ENCODE measurements at places on chromosomes 6 and 20. TPM values are rescaled to one million over a fixed set of nuclear protein-coding genes. Genes with fewer than 3 reads are reported as not detected.

DNA sequence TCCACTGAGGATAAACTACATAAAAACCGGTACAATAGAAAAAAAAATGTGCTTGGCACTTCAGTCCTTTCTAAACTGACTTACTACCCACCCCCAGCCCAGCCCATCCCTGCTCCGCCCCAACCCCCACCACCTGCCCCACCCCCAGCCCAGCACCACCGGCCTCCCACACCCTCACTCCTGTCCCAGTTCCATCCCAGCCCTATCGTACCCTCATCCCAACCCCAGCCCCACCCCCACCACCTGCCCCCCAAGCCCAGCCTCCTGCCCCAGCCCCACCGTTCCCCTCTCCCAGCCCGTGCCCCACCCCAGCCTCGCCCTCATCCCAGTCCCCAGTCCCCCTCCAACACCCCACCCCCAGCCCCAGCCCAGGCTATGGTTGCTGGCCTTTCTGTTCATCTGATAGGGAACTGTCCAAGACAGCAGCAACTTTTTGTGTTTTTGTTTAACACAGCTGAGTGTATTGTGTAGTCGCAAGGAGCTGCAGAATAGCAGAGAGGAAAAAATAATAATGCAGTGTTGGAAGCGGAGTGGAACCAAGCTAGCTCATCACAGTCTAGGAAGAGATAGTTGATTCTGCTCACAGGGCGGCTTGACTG lies 61.9 kb downstream of the SASH1 start:
- no peak for DNase-seq

- no peak for DNase-seq
Measured at GRCh38 chr6:10633216-10633615, 61.2 kb downstream of the C6orf52 start.

DNA sequence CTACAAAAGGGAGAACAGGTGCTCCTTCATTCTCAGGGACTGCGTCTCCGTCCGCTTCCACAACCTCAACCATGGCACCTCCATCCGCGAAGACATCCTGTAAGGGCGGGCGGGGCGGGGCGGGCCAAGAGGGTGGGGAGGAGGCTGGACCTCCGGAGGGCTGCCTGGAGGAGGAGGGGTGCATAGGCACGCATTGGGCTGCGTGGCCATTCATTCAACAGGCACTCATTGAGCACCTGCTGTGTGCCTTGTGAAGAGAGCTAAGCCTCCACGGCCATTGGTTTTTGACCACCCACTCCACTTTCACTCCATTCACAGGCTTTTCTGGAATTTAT lies 435 bp downstream of the ZSWIM3 start:
- DNase-seq: no peak

DNA sequence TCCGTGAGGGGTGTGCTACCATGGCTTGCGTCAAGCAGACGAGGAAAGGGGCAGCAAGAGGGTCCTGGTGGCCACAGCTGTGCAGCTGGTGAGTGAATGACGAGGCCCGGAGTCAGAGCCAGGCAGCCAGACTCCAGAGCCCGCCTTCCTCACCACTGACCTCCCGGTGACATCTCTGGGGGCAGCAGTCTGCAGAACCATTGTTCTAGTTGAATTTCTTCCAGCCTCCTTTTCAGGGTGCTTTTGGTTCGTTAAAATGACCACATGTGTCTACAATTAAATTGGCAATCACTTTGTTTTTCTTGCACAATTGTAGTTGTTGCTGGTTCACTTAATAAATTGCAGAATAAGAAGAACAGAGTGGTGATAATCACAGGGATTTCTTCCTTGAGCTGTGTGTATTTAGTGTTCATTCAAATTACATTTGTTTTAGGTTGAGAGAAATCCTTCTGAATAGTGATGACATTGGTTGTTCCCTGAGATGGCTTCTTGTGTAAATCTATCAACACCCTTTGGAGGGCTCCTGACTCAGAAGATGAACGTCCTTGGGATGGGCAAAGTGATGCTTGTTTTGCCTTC lies 96.4 kb downstream of the TULP4 start:
- DNase-seq: no peak

- DNase-seq: no peak
Measured at GRCh38 chr6:11318835-11319813, 86.7 kb upstream of the NEDD9 start.

- DNase-seq: no peak
Measured at GRCh38 chr6:23413327-23414050, 712.5 kb upstream of the NRSN1 start.

- no peak for DNase-seq
Measured at GRCh38 chr6:166514196-166514595, 72.3 kb downstream of the RAMACL start.

GRCh38 chr6:5205035-5205507 lies 55.7 kb downstream of the LYRM4 start:
- no peak for DNase-seq

DNA sequence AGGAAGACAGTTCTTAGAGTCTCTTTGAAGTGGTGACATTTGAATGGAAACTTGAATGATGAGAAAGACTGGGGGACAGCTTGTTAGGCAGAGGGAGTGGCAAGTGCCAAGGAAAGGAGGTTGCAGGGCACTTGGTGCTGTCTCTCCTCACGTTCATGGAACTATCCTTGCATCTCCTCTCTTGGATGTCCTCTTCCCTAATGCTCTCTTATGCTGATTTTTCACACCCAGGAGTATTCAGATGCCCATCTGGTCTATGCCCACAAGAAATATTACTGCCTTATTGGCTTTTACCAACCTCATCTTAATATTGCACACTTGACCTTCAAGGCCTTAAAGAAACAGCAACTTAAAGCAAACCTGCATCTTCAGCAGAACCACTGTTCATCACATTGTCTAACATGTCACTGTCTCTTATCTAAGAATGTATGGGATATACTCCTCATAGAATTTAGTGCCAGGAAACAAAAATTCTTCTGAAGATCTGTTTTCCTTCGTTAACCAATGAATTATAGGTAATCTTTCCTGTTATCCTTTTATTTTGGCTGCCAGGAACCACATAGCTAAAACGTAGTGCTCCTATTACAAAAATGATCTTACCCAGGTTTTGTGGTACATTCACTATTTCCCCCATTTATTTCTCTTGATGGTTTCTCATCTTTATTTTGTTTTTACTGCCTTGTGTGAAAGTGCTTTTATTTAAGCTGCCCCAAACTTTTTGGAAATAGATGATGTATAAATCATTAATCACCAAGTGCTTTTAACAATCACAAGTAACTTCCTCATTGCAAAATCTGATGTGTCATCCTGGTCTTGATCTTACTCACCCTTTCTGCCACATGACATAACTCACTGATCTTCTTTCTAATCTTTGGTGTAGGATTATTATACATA lies 12.8 kb downstream of the RGS17 start:
- no peak for DNase-seq

DNA sequence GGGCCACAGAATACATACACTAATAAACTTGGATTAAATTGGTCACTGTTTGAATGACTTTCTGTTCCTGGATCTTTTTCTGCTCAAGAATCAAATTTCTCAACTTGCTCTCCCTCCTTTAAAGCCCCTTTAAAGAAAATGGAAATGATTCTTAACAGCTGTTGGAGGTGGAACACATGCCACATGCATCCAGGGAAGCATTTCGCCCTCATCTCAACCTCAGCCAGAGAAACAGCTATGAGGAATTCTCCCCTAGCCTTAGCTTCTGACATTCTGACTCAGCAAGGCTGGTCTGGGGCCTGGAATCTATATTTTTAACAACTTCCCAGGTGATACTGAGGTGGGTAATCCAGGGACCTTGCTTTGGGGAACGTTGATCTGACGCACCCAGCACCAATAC lies 263.4 kb upstream of the ECI2 start:
- no peak for DNase-seq

- no peak for DNase-seq
Measured at GRCh38 chr6:145077382-145077781, 657.9 kb downstream of the EPM2A start.

The CD164 gene
- 327 TPM for total RNA-seq

The CAP2 gene
- 19.0 TPM for total RNA-seq

The WFDC12 gene
- not detected for total RNA-seq

The TFAP2A gene
- 1.6 TPM for total RNA-seq

The INSM1 gene
- total RNA-seq: not detected

Measured in urinary bladder (tissue), 4 donors.